ENCODE measurements at places on chromosomes 2 and 18. TPM values are rescaled to one million over a fixed set of nuclear protein-coding genes. Genes with fewer than 3 reads are reported as not detected.

The TTC32 gene
- total RNA-seq, result 13.8 TPM

The EVX2 gene
- total RNA-seq, result not detected

The TMEM163 gene
- total RNA-seq, result 1.3 TPM

The SFTPB gene
- not detected for total RNA-seq

DNA sequence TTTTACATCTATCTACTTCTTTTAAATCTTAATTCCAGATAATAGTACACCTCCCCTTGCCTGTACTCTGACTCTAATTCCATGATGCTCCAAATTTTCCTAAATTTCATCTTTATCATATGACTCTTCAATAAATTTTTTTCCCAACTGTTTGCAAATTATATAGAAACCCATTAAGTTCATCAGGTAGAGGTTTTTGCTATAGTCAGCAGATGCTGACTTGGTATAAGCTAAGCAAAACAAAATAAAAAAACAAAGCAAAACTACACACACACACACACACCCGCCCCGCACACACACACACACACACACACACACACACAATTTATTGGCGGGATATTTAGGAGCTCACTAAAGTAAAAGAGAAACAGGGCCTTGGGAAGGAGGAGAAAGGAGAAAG is 1047.8 kb upstream of the FAM98A start:
- H3K36me3 ChIP-seq, result no peaks in the 10 kb centered on the region
- H3K27ac ChIP-seq, result no peak overlapping the region
- no peaks in the 10 kb centered on the region for H3K27me3 ChIP-seq
- no peak overlapping the region for H3K4me3 ChIP-seq
- DNase-seq, result no peak

- H3K4me1 ChIP-seq, result peaks cover 43% of the 10 kb centered on the region
- H3K27ac ChIP-seq, result no peak overlapping the region
- H3K4me3 ChIP-seq, result no peak overlapping the region
- no peaks in the 10 kb centered on the region for H3K36me3 ChIP-seq
- no peaks in the 10 kb centered on the region for H3K27me3 ChIP-seq
These were observed 1.0 kb upstream of the ZEB2 start for GRCh38 chr2:144520756-144521487.

GRCh38 chr18:2978208-2978607 is 34.7 kb downstream of the LPIN2 start:
- H3K27ac ChIP-seq, result peak overlapping the region; percentile 75
- H3K4me3 ChIP-seq, result peak overlapping the region; percentile 44
- no peaks in the 10 kb centered on the region for H3K36me3 ChIP-seq
- peaks cover 51% of the 10 kb centered on the region for H3K4me1 ChIP-seq
- H3K27me3 ChIP-seq, result no peaks in the 10 kb centered on the region
- DNase-seq, result no peak
